ENCODE measurements at places on chromosomes 2 and 18.

DNA sequence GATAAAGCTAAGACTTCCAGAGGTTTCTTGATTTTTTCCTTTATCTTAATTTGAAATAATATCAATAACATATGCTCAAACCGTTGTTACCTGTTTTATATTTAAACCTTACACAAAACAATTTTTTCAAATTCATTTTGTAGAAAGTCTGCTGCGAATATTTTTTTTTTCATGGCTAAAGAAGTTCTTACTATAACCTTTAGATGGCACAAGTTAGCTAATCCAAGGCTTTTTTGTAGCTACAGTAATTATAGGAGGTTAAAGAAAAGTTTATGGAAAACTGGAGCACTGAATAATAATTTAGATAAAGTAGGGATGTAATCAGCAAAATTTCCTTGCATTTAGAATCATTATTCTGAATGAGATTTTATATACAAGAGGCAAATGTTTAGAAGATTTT, 78.0 kb upstream of the PNPT1 start:
- no peak for DNase-seq

DNA sequence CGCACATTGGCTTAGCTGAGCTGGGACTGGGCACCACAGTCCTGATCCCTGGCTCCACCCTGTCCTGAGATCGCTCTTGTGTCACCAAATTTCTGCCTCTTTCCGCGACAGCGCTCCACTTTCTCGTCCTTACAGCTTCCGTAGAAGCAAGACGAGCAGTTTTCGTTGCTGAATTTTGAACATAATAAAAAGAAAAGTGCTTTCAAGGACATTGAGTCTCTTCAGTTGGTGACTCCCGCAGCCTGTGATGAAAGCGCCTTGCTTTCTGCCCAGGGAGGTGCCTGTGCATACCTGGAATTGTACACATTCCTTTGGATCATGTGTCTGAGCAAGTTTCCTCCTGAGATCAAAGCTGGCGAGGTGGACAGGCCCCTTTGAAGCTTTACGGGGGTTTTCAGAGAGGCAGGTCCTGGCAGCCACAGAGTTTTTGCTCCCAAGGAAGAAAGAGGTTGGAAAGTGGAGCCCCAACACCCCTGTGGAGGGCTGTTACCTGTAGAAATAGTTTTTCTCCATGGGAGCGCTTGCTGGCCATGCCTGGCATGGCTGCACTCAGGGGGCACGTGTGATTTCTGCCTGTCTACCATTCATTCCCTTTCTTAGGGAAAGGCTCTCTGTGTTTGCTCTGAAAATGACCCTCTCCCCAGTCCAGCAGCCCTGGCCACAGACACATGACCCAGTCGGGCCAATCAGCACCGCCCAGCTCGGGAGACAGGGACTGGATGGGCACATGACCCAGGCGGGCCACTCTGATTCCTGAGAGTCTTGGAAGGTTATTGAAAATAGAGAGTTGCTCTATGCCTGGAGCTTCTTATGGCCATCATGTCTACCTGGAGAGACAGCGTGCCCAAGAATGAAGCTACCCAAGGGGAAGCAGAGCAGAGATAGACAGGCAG, 115.6 kb upstream of the OTOS start:
- DNase-seq, result no peak

DNA sequence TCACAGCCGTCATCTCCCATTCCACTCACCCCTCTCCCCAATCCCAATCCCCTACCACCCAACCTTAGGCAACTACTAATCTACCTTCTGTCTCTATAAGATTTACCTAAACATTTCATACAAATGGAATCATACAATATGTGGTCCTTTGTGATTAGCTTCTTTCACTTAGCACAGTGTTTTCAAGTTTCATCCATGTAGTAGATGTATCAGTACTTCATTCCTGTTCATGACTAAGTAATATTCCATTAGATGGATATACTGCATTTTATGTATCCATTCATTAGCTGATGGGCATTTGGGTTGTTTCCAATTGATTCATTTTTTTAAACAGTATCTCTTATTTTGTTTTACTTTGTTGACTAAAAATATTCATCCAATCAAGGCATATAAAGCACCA, 109.6 kb downstream of the CDH2 start:
- no peak for DNase-seq

DNA sequence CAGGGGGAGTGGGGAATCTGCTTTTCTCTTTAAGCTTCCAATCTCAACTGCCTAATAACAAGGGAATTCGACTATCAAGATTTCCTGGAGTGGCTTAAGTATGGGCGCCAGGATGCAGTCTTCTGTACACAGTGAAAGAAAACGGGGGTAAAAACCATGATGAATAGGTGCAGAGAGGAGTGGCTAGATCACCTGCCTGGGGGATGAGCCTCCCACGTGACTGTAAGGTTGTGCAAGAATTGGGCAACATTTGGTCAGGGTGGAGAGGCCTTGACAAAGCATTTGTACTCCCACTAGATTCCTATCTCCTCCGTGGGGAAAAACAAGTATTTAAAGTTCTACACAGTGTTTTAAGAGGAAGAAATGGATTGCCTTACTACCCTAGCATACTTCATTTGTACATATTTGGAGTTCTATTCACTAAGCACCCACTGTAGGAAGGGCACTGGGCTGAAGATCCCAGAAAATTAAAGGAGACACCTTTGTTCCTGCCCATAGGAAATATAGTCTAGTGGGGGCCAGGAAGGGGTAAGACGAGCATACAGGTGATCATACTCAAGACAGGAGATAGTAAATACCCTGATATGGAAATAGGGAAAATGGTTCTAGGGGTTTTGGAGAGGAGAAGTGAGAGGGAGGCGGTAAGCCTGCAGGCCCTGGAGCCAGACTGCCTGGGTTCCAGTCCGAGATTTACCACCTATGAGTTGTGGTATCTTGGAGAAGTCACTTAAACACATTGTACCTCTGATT, 29.2 kb downstream of the EPAS1 start:
- DNase-seq, result no peak

DNA sequence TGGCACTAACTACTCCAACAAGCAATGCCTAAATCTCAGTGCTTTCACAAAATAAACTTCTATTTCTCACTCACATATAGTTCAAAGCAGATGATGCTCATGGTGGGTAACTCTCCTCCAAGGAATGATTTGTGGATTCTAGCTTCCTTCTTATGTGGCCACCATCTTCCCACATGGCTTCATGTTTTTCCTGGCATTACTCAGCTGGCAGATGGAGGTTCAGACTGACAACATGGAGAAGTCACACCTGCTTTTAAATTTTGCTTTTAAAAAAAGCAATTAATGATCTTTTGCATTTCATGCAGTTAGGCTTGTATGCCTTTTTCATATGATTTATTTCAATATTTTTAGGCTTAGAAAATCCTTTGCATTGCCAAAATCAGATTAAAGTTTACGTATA, 6.3 kb upstream of the GKN2 start:
- no peak for DNase-seq

DNA sequence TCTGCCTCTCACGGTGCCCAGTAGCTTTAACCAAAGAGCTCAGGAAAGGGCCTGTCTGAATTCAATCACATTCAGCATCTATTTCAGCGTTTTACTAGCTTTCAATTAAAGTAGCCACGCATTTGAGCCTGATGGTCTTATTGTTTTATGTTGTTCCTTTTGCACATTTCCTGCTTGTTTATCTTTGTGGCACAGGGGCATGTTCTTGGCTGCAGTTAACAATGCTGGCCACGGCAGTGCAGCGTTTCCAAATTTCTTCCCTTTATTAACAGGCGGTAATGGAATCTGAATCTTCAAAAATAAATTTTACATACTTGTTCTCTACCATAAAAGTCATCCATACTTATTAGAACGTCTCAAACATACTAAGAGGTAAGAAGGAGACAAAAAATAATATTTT, 46.2 kb downstream of the HPCAL1 start:
- DNase-seq, result no peak

GRCh38 chr2:25174192-25174861, 5.9 kb upstream of the POMC start:
- DNase-seq, result no peak

GRCh38 chr2:196278491-196278911, 107.1 kb upstream of the STK17B start:
- DNase-seq, result peak; percentile 57

DNA sequence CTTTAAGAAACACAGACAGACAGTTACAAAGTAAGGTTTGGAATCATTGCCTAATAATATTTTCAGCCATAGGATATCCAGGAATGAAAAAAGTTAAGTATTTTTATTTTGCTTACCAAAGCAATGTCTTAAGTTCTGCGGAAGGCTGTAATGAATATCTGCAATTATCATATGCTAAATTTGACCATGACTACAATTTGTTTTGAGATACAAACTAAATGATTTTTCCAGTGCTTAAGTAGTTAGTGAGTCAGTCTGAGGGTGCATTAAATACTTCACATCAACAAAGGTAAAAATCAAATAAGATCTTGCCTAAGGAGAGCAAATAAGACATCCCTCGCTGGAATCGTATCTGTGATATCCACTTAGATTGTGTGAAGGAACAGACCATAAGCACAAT, 250.0 kb downstream of the CD226 start:
- no peak for DNase-seq

- no peak for DNase-seq
Observed at GRCh38 chr2:7508296-7508943, 591.2 kb downstream of the RNF144A start.
